ENCODE measurements at places on chromosomes 1 and 21.

DNA sequence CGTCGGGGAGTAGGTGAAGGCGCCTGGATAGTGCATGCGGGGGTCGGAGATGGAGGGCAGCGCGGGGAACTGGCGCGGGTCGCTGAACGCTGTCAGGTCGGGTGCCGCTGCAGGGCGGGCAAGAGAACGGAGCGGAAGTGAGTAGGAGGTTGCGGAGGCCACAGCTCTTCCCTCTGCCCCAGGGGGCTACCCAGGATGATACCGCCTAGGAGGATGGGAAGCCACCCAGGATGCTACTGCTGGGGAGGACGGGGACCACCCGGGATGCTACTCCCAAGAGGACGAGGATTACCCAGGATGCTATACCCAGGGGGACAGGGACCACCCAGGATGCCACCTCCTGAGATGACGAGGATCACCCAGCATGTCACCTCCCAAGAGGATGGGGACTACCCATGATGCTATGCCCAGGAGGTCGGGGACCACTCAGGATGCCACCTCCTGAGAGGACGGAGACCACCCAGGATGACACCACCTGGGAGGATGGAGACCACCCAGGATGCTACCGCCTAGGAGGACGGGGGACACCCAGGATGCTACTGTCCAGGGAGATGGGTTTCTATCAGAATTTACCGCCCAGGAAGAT, 123.8 kb downstream of the CLIC6 start:
- no peak for DNase-seq

GRCh38 chr1:27873671-27874384, 1.5 kb downstream of the THEMIS2 start:
- no peak for DNase-seq

GRCh38 chr1:176656257-176656995, 193.5 kb downstream of the PAPPA2 start:
- DNase-seq, result no peak

GRCh38 chr21:38476385-38476784, 21.9 kb downstream of the ERG start:
- no peak for DNase-seq

DNA sequence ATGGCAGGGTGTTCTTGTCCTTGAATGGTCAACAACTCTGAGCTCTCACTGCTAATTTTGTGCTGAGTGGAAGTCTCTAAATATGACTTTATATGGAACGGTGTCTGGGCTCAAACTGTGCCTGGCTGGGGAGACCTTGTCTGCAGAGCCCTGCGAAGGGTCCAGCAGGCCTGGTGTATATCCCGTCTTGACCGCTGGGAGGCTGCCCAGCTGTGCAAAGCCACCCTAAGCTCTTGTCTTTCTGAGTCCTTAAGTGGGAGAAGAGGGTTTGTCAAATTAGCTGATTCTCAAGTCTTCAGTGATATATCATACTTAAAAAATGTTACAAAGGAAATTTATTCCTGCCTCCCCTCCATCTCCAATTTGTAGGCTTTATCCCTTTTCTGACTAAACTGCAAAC, 198.7 kb downstream of the KCNJ6 start:
- no peak for DNase-seq

GRCh38 chr1:230424391-230425251, 1.5 kb downstream of the PGBD5 start:
- no peak for DNase-seq

DNA sequence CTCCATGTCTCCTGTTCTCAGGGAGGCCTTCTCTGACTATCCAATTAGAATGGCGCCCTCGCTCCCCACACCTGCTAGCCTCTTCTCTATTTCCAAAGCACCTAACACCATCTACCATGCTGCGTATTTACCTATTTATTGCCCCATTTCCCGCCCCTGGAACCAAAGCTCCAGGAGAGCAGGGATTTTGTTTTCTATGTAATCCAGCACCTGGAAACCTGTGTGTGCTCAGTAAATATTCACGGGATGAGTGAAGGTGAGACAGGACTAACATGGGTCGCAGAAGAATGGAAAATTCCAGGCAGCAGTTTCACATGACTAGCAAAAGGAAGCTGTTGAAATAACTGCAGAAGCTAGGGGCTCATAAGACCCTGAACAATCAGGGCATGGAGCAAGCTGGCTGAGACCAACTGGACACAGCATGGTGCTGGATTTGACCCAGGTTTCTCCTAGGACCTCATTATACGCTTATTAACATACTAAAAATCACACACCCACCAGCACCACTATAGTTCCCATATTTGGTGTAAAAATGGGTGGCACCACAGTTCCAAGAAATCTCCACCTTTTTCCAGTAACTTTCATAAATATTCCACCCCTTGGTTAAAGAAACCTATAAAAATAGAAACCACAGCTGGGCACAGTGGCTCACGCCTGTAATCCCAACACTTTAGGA, 15.1 kb upstream of the TENT5B start:
- DNase-seq, result no peak

DNA sequence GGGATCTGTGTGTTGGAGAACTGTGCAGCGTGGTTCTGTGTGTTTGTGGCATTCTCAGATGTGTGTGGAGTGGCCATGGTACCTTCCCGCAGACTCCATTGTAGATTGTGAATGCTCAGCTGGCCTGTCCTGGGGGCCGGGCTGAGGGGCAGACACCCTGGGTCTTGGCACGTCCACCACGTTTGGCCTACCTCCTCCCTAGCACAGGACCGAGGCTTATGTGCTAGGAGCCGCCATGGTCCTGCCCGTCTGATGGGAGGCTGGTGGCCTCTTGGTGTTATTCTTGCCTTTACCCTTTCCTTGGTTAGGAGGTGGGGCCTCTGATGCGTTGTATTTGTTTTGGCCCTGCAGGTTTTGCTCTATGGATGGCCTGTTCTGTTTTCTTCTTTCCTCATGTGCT, 25.1 kb downstream of the SNAP47 start:
- DNase-seq, result no peak

DNA sequence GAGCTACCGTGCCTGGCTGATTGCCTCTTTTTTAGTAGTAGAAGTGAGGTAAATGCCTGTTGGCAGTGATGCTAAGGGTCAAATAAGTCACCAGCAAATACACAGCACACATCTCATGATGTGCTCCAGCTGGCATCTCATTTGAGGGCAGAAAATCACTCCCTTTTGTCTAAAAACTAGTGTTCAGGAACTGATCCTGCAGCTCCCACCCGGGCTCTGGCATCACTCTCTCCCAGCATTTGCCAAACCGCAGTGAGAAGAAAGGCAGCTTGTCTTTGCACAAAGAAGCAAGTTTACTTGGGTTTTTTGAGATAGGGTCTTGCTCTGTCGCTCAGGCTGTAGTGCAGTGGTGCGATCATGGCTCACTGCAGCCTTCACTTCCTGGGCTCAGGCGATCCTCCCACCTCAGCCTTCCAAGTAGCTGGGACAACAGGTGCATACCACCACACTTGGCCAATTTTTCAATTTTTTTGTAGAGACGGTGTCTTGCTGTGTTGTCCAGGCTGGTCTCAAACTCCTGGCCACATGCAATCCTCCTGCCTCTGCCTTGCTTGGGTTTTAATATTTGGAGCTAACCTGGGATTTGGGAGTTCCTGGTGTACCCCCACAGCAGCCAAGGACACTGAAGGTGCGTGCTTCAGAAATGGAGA, 4.1 kb downstream of the RBP7 start:
- DNase-seq, result no peak

DNA sequence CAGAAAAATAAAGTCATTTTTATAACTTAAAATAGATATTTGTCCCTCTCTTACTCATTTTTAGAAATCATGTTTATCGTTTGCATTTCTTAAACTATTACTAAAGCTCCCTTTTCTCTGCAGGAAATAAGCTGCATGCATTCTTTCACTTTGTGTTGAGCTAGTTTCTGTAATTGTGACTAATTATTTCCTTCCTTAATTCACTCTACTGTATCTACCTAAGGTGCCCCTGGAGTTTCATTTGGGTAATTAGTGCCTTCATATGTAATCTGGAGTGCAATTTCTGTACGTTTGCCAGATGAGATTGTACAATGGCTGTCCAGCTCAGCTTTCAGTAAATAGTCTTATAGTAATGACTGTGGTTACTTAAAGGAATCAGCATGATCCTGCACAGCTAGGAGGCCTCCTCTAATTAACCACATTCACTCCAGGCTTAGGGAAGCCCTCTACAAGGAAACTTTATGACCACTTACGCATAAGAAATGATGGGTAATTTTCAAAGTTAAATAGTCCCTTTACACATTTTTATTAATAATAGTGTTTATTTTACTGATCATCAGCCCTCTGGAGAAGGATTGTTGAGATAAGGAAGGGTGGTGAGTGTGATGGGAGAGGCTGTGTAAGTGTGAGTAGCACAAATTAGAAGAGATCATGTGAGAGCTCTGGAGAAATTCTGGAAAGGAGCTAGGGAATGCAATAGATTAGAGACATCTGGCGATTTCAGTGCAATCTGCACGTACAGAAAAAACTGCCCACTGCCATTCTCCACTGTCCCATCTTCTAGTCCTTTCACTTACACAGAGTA, 86.8 kb downstream of the LRRC8C start:
- no peak for DNase-seq

DNA sequence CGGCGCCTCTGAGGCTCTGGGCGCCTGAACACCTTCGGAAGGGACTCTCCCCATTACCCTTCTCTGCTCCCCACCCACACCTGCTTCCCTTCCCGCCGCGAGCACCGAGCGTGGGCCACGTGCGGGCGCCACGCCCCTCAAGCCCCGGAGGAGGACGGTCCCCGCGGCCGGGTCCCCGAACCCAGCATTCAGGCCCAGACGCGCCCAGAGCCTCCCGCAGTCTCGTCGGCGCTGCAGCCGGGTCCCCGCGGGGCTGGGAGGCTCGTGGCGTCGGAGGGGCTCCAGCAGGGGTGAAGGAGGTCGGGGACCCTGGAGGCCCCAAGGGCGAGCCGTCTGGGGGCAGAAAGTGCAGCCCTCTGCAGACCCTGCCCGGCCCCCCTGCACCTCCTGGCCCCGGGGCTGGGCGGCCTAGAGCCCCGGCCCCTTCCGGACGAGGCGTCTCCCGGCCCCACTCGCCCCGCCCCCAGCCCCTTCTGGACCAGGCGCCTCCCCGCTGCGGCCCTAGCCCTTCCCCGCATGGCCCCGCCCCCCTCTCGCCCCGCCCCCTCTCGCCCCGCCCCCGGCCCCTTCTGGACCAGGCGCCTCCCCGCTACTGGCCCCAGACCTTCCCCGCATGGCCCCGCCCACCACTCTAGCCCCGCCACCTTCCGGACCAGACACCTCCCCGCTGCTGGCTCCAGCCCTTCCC, 378 bp upstream of the SMIM1 start:
- peak; percentile 73 for DNase-seq

DNA sequence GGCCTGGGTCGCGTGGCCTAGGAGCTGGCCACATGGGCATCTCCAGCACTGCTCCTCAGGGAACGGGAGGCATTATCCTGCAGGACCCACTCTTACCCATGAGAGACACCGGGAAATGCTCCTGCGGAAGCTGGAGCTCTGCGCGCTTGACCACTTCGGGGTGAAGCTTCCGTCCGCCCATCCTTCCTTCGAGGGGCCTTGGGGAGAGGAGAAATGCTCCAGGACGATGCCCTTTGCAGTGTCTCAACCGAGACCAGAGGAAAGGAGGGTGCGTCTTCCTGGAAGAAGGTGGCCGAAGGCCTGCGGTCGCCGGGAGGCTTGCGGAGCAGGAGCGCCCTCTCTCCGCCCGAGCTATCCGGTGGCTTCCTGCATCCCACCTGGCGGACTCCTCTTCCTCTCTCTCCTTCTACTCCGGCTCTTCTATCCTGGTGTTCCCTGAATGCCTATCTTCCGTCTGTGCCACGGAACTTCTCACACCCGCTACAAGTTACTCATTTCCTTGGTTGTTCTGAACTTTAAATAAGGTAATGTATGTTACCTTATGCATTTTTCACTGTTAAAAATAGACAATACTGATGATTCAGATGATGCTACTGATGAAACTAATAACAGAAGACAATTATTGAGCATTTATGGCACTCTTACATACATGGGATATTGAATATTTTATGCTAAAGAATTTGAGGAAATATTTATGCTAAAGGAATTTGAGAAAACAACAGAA, 91.4 kb downstream of the PRKAB2 start:
- no peak for DNase-seq

DNA sequence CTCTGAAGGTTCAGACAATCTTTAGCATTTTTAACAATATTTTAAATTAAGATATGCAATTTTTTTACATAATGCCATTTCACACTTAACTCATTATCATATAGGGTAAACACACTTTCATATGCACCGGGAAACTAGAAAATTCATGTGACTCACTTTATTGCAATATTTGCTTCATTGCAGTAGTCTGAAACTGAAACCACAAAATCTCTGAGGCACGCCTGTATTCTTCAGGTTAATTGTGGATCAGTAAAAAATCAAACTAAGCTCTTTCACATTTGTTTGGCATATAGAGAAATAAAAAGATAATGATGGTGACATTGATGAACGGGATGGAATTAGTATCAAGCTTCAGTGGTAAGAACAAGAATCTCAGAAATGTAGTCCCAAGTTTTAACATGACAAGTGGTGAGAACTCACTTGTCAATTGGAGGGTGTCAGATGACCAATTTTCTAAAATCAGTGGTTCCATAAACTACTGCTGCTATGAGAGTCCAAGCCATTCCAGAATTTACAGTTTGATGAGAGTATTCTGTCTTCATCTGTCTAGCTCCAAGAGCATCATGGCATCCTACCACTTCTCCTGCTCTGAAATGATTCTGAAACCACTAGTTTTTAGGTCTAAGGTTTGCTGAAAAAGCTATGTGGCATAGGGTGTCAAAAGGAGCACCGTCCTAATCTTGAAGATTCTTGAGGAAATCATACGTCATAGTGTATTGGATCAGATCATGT, 281.0 kb downstream of the PTPRC start:
- no peak for DNase-seq

GRCh38 chr1:25890239-25891034, 14.9 kb upstream of the PAQR7 start:
- no peak for DNase-seq

GRCh38 chr1:111334169-111334568, 43.5 kb downstream of the CHIA start:
- DNase-seq, result no peak

- no peak for DNase-seq
Observed at GRCh38 chr1:56434740-56435139, 144.6 kb downstream of the PLPP3 start.

DNA sequence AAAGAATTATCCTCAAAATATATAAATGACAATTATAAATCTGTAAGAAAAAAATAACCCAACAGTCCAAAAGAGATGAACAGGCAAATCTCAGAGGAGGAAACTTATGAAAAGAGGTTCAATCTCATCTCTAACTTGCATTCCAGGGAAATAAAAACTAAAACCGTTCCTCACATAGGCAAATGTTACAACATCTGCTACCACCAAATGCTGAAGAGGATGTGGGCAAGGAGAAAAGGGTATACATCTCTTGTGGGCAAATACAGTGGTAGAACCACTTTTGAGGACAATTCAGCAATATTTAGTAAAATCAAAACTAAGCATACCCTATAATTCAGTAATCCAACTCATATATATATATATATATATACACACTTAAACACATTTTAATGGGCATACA, 33.7 kb upstream of the SGIP1 start:
- DNase-seq, result no peak

DNA sequence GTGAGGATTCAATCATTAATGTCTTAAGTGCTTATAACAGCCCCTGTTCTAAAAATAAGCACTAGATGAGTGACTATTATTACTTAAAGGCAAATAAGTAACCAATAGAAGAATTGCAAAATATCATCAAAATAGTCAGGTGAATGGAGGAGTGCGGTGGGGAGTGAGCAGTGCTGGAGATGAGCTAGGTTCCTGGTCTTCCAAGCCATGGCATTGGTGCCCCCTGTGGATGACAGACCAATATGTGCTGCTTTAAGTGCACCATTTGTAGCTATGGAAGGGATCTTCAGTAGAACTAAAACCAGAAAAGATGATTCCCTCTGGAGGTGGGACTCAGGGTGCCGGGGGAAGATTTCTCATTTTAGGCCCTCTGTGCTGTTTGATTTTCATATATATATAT, 46.1 kb upstream of the SLC30A1 start:
- DNase-seq, result no peak
